ENCODE measurements at places on chromosomes 3 and 15.

DNA sequence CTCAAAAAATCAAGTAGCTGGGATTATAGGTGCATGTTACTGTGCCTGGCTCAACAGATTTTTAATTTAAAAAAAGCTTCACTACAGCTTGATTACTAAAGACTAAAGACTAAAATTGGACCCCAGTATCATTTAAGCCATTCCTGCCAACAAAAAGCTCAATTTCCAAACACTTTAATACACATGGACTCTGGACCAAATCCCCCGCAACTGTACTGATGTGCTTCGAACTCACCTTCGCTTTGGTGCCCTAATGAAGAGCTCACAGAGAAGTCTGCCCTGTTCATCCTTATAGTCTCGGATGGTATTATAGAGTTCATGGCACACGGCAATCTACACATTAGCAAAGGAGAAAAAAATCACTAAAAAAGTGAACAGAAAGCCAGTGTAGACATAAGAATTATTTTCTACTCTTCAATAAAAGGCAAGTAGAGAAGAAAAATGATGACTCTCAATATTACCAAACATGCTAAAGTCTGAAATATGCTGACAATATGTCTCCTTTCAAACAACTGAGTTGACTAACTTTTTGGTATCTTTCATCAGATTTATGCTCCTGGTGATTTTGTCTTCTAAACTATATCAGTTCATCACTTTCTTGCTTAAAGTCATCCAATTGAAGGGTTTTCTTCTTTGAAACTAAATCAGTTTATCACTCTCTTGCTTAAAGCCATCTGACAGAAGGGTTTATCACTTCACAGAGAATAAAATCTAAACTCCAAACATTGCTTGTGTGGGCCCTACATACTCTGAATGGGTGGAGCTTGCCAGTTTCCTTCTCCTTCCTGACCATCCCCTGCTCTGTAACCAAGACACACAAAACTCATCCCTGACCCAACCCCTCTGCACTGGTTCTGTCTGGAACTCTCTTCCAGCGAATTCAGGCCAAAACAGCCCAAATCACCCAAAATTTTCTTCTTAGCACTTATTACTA, 7.2 kb downstream of the PBRM1 start:
- no peak overlapping the region for H3K4me3 ChIP-seq
- H3K36me3 ChIP-seq: peaks cover 43% of the 10 kb centered on the region
- no peaks in the 10 kb centered on the region for H3K27me3 ChIP-seq
- peak overlapping the region; percentile 63 for H3K27ac ChIP-seq
- peaks cover 43% of the 10 kb centered on the region for H3K4me1 ChIP-seq
- DNase-seq: no peak

GRCh38 chr3:107456501-107456900, 66.3 kb upstream of the BBX start:
- no peak overlapping the region for H3K4me3 ChIP-seq
- peaks cover 8% of the 10 kb centered on the region for H3K4me1 ChIP-seq
- no peak overlapping the region for H3K27ac ChIP-seq
- H3K36me3 ChIP-seq: no peaks in the 10 kb centered on the region

- H3K36me3 ChIP-seq: no peaks in the 10 kb centered on the region
- no peak overlapping the region for H3K27ac ChIP-seq
- no peaks in the 10 kb centered on the region for H3K27me3 ChIP-seq
- H3K4me3 ChIP-seq: no peak overlapping the region
These were observed 357.8 kb upstream of the TBL1XR1 start for GRCh38 chr3:177554895-177555759.

DNA sequence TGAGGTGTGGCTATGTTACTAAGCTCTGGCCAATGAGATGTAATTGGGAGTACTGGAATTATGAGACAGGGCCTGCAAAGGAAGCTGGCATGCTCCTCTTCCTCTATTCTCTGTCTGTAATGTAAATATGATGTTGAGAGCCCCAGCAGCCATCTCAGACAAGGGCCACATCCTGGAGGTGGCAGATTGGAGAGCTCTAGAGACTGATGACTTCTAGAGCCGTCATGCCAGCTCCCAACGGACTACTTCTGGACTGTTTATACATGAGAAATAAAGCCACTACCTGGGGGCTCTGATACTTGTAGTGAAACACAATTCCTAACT, 19.7 kb downstream of the PLD1 start:
- H3K4me1 ChIP-seq: no peaks in the 10 kb centered on the region
- no peaks in the 10 kb centered on the region for H3K36me3 ChIP-seq
- H3K27me3 ChIP-seq: peaks cover 2% of the 10 kb centered on the region
- H3K27ac ChIP-seq: no peak overlapping the region
- H3K4me3 ChIP-seq: no peak overlapping the region

DNA sequence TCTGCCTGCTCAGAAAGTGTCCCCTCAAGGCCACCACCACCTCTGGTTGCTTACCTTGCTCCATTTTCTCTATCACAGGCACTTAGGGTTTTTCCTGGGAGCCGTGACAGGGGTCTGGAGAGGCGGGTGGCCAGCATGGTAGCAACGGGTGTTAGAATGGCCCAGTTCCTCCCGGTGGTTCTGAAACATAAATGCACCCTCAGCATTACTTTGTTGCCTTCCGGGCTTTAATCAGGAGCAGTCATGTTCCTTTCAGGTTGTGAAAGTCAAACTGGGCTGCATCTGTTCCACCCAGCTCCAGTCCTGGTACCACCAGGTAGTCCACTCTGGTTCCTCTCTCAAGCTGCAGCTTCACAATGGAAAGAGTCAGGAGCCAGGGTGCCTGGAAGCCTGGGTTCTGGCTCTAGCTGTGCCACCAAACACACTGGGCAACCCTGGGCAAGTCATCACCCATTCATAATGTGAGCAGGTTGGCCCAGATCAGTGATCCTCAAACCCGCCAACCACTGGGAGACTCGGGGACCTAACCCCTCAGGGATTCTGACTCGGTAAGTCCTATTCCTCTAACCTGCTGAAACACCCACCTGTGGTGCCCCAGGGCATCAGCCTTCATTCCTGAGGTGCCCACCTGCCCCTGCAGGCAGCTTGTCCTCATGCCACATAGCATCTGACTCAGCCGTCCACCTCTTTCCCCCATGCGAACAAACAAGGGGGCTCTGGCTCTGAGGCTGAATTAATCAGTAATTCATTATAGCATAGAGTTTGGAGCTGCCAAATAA, 9.3 kb downstream of the BDH1 start:
- H3K27me3 ChIP-seq: no peaks in the 10 kb centered on the region
- H3K4me1 ChIP-seq: peaks cover 3% of the 10 kb centered on the region

DNA sequence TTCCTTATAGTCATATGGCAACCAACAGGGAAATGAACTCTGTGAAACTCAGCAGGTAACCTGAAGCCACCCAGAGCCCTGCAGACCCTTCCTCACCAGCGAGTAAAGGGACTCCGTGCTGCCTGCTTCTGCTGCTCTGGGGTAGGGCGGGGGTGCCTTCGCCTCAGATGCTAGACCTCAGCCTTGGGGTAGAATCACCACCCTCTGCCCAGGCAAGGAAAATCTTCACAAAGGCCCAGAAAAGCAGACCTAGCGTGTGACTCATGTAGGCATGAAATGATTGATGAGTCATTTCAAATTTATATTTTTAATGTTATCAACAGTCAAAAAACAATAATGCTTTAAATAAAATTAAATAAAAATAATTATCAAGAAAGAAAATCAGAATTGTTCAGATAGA, 6.6 kb downstream of the STIMATE start:
- DNase-seq: peak; percentile 41
- no peak overlapping the region for H3K27ac ChIP-seq
- H3K36me3 ChIP-seq: peaks cover 6% of the 10 kb centered on the region
- H3K4me3 ChIP-seq: no peak overlapping the region
- H3K4me1 ChIP-seq: peaks cover 51% of the 10 kb centered on the region

- H3K4me3 ChIP-seq: no peak overlapping the region
- no peak overlapping the region for H3K27ac ChIP-seq
- DNase-seq: no peak
- H3K27me3 ChIP-seq: no peaks in the 10 kb centered on the region
- H3K4me1 ChIP-seq: peaks cover 12% of the 10 kb centered on the region
These were observed 14.7 kb upstream of the CA12 start for GRCh38 chr15:63396152-63396928.

DNA sequence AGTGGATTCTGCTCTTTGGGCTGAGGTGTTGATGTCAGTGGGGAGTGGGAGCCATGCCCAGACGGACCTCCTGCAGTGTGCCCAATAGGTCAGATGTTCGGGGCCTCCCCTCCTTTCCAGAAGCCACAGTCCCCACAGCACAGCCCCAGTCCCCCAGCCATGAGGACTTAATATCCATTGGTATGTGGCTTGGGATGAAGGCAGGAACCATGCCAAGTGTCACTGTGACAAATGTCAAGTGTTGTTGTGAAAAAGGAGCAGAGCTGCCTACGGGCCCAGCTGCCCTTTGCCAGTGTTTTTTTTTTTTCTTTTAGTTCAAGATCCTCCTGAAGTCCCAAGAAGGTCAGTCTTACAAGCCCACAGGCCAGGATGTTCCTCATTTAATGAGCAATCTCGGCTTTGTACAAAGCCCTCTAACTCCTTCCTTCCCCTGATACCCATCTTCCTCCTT, 12.2 kb downstream of the SEMA3G start:
- no peaks in the 10 kb centered on the region for H3K27me3 ChIP-seq
- DNase-seq: no peak
- H3K4me3 ChIP-seq: no peak overlapping the region
- no peak overlapping the region for H3K27ac ChIP-seq
- H3K36me3 ChIP-seq: no peaks in the 10 kb centered on the region

GRCh38 chr3:53003320-53003719, 42.6 kb downstream of the SFMBT1 start:
- no peak overlapping the region for H3K4me3 ChIP-seq
- no peak overlapping the region for H3K27ac ChIP-seq
- peaks cover 2% of the 10 kb centered on the region for H3K36me3 ChIP-seq
- DNase-seq: no peak
- peaks cover 25% of the 10 kb centered on the region for H3K4me1 ChIP-seq

DNA sequence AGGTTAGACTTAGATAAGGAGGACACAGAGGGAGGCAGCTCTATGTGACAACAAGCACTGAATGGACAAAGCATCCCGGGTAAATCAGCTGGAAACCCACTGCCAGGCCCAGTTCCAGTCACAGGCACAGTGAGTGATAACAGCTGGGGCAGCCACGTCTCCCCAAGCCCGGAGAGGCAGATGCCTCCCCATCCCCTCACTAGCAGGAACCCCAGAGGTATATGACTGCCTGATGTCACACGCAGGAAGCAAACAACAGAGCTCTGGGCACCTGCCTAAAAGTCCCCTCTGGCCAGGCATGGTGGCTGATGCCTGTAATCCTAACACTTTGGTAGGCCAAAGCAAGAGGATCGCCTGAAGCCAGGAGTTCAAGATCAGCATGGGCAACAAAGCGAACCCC, 18.2 kb downstream of the C15orf62 start:
- peaks cover 31% of the 10 kb centered on the region for H3K4me1 ChIP-seq
- DNase-seq: no peak
- H3K27me3 ChIP-seq: no peaks in the 10 kb centered on the region
- H3K36me3 ChIP-seq: peaks cover 1% of the 10 kb centered on the region
- H3K27ac ChIP-seq: peak overlapping the region; percentile 50

GRCh38 chr3:189587664-189588040, 43.5 kb upstream of the TP63 start:
- no peak overlapping the region for H3K27ac ChIP-seq
- DNase-seq: no peak
- H3K4me3 ChIP-seq: no peak overlapping the region

- no peak overlapping the region for H3K4me3 ChIP-seq
- no peak overlapping the region for H3K27ac ChIP-seq
- no peak for DNase-seq
- peaks cover 5% of the 10 kb centered on the region for H3K36me3 ChIP-seq
- no peaks in the 10 kb centered on the region for H3K27me3 ChIP-seq
- H3K4me1 ChIP-seq: peaks cover 24% of the 10 kb centered on the region
These were observed 252.6 kb downstream of the UBE2E2 start for GRCh38 chr3:23455775-23456174.

DNA sequence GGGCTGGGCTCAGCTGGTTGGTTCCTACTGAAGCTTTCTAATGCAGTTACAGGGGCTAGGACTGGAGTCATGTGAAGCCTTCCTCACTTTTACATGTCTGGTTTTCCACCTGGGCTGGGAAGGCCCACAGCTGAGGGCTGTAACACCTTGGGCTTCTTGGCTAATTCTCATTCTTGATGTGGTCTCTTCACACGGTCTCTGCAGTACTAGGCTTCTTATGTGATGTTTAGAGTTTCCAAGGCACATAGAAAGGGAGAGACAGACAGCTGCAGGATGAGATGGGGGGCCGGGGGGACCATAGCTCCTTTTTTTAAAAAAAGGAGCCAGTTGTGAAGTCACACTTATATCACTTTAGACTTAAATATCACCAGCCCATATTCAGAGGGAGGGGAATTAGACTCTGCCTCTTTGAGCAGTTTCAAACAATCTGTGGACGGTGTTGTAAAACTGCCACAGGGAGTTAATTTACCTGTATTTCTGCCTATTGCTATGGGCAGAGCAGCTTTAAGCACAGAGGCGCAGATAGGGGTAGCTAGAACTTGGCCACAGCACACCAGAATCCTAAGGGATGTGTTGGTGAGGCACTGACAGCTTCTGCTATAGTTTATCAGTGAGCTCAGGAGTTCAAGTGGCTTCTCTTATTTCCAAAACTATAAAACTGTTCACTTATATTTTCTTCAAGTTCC, 46.7 kb downstream of the NKIRAS1 start:
- peaks cover 19% of the 10 kb centered on the region for H3K4me1 ChIP-seq
- H3K36me3 ChIP-seq: no peaks in the 10 kb centered on the region
- no peaks in the 10 kb centered on the region for H3K27me3 ChIP-seq
- H3K4me3 ChIP-seq: no peak overlapping the region
- H3K27ac ChIP-seq: no peak overlapping the region

DNA sequence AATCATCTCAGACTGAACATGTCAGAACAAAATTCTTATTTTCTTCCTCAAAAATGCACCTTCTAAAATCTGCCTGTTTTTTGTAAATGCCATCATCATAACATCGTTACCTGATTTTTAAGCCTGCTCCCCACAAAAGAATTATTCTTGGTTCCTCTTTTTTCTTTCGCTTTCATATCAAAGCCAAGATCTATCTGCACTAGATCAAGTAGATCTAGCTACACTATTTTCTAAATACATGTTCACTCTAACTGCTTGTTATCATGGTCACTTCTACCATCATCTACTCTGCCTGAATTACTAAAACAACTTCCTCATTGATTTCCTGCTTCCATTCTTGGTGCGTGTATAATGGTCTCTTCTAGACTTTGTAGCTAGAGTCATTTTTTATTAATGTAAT, 217.7 kb downstream of the ARPP21 start:
- no peaks in the 10 kb centered on the region for H3K36me3 ChIP-seq
- no peak for DNase-seq
- H3K27ac ChIP-seq: no peak overlapping the region
- H3K4me3 ChIP-seq: no peak overlapping the region
- H3K27me3 ChIP-seq: peaks cover 2% of the 10 kb centered on the region

DNA sequence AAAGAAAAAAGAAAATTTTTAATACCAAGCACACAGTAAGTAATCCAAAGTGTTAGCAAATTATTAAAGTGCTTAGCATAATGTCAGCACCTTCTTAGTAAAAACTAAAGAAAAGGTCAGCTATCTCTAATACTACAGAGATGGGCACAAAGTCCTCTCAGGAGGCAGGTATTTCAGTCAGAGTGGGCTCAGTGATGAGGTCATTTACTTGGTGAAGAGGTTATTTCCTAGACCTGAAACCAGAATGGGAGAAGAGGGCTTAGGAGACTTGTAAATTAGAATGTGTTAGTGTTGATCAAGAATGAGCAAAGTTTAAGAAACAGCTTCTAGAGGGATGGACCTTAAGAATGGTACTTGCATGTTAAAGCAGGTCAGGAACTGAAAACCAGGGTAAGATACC, 8.7 kb upstream of the PKM start:
- no peak overlapping the region for H3K4me3 ChIP-seq
- DNase-seq: no peak
- H3K36me3 ChIP-seq: peaks cover 7% of the 10 kb centered on the region
- peak overlapping the region; percentile 35 for H3K27ac ChIP-seq

GRCh38 chr3:43902415-43902814, 211.7 kb downstream of the ABHD5 start:
- no peaks in the 10 kb centered on the region for H3K4me1 ChIP-seq
- H3K4me3 ChIP-seq: no peak overlapping the region
- H3K27me3 ChIP-seq: peaks cover 14% of the 10 kb centered on the region

All from activated naive CD4-positive, alpha-beta T cell treated with anti-CD3 and anti-CD28 coated beads for 36 hours (primary cell).